Naive thymus-derived CD8-positive, alpha-beta T cell (primary cell): ENCODE measurements at places on chromosomes 3 and 15. TPM values are rescaled to one million over a fixed set of nuclear protein-coding genes. Genes with fewer than 3 reads are reported as not detected.

DNA sequence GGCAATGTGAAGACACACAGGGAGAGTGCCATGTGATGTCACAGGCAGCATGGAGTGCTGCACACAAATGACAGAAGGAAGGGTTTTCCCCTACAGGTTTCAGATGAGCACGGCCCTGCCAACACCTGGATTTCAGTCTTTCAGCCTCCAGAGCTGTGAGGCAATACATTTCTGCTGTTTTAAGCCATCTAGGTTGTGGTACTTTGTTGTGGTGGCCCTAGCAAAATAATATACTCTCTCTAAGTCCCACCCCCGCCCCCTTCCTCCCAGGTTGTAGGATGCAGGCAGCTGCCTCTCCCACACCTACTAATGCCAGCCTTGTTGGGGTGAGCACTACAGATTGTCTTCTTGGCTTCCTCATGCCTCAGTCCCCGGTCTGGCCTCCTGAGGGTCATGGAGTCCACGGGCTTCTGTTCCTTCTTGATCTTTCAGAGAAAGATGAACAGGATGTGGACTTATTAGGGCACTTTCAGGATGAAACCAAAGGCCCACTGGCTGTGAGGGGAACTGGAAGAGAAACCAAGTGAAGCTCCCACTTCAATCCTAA lies 180.0 kb downstream of the CD47 start:
- no peak overlapping the region for H3K27ac ChIP-seq
- H3K27me3 ChIP-seq, result peaks cover 1% of the 10 kb centered on the region
- DNase-seq, result no peak
- H3K36me3 ChIP-seq, result no peaks in the 10 kb centered on the region

DZIP1L gene
- not detected for total RNA-seq

DNA sequence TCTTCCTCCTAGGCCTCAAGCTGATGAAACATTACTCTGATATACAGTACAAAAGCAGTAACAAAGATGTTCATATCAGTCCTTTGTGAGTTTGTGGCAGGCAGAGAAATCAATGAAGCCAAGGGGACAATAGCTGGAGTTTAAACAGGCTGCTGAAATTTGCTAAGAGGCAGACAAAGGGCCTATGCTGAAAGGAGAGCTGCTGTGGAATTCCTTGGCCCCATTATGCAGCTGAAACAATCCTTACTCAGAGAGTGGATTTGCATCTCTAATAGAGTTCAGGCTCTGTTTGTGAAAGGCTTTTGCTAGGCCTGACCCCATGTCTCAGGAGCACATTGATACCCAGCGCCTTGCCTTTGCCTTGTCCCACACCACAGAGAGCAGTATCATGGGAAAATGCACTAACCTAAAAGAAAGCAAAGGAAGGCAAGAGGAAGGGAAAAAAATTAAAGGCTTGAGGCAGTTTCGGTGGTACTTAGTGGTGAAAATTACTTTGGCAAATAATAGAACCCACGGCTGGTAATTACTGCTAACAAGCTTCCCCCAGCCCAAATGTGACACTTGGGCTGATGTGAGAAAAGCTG lies 195.0 kb upstream of the EPHA3 start:
- H3K4me3 ChIP-seq, result no peak overlapping the region
- H3K36me3 ChIP-seq, result no peaks in the 10 kb centered on the region
- H3K4me1 ChIP-seq, result no peaks in the 10 kb centered on the region
- no peak for DNase-seq

EIF4E3 gene
- total RNA-seq, result 38.2 TPM

DNA sequence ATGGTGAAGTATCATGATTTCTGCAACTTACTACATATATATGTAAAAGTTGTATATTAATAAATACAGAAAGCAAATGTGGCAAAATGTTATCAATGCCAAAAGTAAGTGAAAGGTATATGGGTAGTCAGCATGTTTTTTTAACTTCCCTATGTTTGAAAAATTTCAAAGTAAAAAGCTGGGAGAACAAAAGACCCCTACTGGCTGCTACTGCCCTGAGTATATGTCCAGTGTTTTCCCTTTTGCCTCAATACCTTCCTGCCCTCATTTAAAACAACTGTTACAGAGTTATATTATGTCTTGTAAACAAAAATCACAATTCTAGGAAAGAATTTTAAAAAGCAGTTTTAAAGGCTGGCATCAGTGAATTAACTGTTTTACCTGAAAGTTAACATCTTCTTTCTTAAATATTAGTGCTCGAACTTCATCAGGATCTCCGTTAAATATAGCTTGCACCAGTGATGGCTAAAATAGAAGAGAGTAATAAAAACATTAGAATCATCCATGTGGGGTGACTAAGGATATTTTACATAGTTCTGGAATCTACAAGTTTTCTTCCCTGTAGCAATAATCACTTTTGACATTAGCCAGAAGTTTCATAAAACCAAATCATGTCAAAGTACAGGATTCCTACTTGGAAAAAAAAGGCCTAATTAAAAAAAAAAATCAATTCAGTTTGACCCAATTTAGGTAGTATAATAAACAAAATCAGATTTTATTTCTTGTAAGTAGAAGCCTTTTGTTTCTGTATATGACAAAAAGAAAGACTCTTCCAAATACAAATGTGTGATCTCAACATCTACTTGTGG lies 2.7 kb downstream of the ANKRD28 start:
- no peak for DNase-seq
- peaks cover 80% of the 10 kb centered on the region for H3K4me1 ChIP-seq
- peaks cover 37% of the 10 kb centered on the region for H3K36me3 ChIP-seq
- H3K27me3 ChIP-seq, result no peaks in the 10 kb centered on the region

DNA sequence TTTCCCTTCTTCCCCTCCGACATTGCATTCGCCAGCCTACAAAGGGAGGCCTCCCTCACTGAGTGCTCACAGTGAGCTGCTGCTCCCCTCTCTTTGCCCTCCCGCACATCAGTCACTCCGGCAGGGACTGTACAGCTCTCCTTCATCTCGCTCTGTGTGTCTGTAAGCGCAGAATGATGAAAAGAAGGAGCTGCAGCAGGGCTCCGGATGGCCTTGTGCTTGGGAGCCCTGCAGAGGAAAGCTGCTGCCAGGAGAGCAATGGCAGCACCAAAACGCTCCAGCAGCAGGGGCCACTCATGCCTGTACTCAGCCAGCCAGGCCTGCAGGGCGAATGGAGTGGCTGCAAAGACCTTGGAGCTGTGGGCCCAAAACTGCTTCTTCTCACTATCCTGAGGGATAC lies 107.0 kb upstream of the NSMCE3 start:
- H3K36me3 ChIP-seq, result no peaks in the 10 kb centered on the region
- H3K27ac ChIP-seq, result no peak overlapping the region
- H3K4me1 ChIP-seq, result no peaks in the 10 kb centered on the region

WDR72 gene
- not detected for total RNA-seq

TLR9 gene
- 2.8 TPM for total RNA-seq

ASB14 gene
- total RNA-seq, result not detected

GRCh38 chr3:66703501-66703900 lies 202.7 kb upstream of the LRIG1 start:
- no peak for DNase-seq
- peaks cover 4% of the 10 kb centered on the region for H3K27me3 ChIP-seq
- no peaks in the 10 kb centered on the region for H3K4me1 ChIP-seq
- H3K4me3 ChIP-seq, result no peak overlapping the region
- no peak overlapping the region for H3K27ac ChIP-seq
- no peaks in the 10 kb centered on the region for H3K36me3 ChIP-seq

HEG1 gene
- 10.3 TPM for total RNA-seq

CP gene
- not detected for total RNA-seq

DNA sequence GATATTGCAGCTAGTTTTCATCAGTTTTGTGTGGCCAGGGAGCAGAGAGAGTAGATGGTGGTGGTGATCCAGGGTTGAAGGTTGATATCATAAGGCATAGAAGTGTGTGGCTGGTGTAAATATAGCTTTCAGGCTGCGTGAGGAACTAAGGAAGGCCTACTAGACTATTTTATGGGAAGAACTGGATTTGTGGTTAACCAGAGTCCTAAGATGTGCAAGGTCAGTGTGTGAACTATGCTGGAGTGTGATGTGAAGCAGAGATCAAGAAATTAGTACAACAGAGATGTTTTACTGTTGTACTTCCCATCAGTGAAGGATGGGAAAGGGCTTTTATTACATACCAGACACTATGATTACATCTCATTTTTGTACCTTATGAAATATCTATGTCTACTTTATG lies 41.5 kb downstream of the MAPK6 start:
- H3K4me3 ChIP-seq, result no peak overlapping the region
- no peak for DNase-seq
- H3K27ac ChIP-seq, result peak overlapping the region; percentile 10
- peaks cover 57% of the 10 kb centered on the region for H3K36me3 ChIP-seq
- no peaks in the 10 kb centered on the region for H3K27me3 ChIP-seq

GHRL gene
- total RNA-seq, result 1.4 TPM

TUSC7 gene
- not detected for total RNA-seq

XCR1 gene
- not detected for total RNA-seq

DNA sequence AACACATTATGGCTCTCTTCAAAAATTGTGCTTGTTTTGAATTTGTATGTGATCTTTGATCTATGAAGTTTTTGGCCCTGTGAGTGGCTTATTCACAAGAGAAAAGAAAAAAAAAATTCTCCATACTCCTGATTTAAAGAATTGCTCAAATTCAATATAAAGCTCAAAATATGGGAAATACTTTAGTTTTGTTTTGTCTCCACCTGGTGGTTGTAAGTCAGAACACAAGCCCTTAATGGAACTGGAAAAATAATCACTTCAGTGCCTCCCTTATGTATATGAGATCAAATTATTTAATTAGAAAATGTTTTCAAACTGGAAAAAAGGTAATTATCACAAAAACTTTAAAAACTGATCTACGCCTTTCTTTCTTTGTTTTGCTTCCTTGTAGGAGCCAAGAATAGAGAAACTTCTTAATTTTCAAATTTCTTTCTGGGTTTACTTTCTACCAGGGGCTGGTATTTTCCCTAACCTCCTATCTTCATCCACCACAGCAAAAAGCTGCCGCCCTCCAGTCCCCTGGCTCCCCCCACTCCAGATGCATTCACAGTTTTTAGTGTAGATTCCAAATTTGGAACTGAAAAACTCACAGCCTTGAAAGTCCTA lies 50.6 kb downstream of the SERP1 start:
- DNase-seq, result peak; percentile 15
- H3K27me3 ChIP-seq, result no peaks in the 10 kb centered on the region
- no peak overlapping the region for H3K4me3 ChIP-seq
- no peaks in the 10 kb centered on the region for H3K36me3 ChIP-seq
- no peaks in the 10 kb centered on the region for H3K4me1 ChIP-seq

- H3K36me3 ChIP-seq, result no peaks in the 10 kb centered on the region
- H3K27ac ChIP-seq, result no peak overlapping the region
- no peak overlapping the region for H3K4me3 ChIP-seq
- H3K27me3 ChIP-seq, result peaks cover 36% of the 10 kb centered on the region
- H3K4me1 ChIP-seq, result no peaks in the 10 kb centered on the region
These were observed 3.2 kb upstream of the INSYN1 start for GRCh38 chr15:73756390-73756789.

- no peak overlapping the region for H3K27ac ChIP-seq
- H3K4me3 ChIP-seq, result no peak overlapping the region
These were observed 938.4 kb upstream of the SEMA6D start for GRCh38 chr15:46778876-46779275.

DNA sequence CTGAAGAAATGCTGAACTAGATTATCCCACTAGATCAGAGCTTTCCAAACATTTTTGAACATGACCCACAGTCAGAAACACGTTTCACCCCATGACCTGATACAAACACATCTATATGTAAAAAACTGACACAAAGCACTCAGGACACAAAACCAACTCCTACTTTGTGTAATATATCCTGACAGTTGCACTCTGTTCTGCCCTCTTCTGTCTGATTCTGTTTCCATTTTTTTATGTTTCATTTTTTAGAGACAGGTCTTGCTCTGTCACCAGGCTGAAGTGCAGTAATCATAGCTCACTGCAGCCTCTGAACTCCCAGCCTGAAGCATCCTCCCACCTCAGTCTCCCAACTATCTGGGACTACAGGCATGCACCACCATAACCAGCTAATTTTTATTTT lies 15.8 kb upstream of the RFTN1 start:
- H3K4me3 ChIP-seq, result no peak overlapping the region
- no peaks in the 10 kb centered on the region for H3K36me3 ChIP-seq
- no peaks in the 10 kb centered on the region for H3K27me3 ChIP-seq
- no peak for DNase-seq

DNA sequence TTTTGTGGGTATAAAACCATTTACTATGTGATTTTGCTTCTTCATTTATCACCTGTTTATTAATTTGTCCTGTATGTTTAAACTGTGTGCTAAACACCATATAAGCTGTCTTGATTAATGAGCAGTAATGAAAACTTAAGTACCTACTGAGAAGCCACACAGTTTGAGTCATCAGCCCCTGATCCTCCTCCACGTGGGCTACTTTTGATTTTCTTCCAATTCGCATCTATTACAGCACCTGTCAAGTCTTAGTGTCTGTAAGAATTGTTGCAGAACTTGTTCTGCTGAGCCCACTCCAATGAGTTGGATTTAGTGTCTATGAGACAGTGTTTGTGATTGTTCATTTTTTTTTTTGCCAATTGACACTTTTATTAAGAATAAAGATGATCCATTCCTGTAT lies 16.8 kb downstream of the EPHA6 start:
- H3K4me3 ChIP-seq, result no peak overlapping the region
- H3K4me1 ChIP-seq, result no peaks in the 10 kb centered on the region
- H3K27me3 ChIP-seq, result peaks cover 10% of the 10 kb centered on the region
- H3K27ac ChIP-seq, result no peak overlapping the region
- H3K36me3 ChIP-seq, result no peaks in the 10 kb centered on the region

DNA sequence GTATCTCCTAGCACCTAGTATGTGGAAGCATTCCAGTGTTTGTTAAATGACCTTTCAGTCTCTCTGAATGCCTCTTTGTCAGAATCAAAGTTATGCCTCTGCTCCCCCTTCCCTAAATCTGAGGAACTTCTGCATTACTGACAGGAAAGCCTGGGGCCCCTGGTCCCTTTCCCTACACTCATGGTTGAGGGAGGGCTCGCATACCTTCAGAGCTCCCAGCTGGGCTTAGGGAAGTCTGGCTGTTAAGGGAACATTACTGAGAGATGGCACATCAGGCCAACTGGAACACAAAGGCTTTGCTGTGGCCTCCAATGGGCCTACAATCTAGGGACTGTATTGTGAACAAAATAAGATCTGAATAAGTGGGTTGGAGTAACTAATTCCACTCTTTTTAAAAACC lies 10.3 kb downstream of the PKM start:
- no peak overlapping the region for H3K27ac ChIP-seq
- DNase-seq, result no peak
- H3K36me3 ChIP-seq, result peaks cover 5% of the 10 kb centered on the region
- H3K27me3 ChIP-seq, result no peaks in the 10 kb centered on the region
- H3K4me3 ChIP-seq, result no peak overlapping the region
- H3K4me1 ChIP-seq, result peaks cover 60% of the 10 kb centered on the region

- peaks cover 73% of the 10 kb centered on the region for H3K4me1 ChIP-seq
- peaks cover 2% of the 10 kb centered on the region for H3K36me3 ChIP-seq
- no peaks in the 10 kb centered on the region for H3K27me3 ChIP-seq
- peak overlapping the region; percentile 48 for H3K27ac ChIP-seq
These were observed 119.1 kb downstream of the TCF12 start for GRCh38 chr15:57037548-57037947.
